ENCODE measurements at places on chromosomes 16 and 17.

DNA sequence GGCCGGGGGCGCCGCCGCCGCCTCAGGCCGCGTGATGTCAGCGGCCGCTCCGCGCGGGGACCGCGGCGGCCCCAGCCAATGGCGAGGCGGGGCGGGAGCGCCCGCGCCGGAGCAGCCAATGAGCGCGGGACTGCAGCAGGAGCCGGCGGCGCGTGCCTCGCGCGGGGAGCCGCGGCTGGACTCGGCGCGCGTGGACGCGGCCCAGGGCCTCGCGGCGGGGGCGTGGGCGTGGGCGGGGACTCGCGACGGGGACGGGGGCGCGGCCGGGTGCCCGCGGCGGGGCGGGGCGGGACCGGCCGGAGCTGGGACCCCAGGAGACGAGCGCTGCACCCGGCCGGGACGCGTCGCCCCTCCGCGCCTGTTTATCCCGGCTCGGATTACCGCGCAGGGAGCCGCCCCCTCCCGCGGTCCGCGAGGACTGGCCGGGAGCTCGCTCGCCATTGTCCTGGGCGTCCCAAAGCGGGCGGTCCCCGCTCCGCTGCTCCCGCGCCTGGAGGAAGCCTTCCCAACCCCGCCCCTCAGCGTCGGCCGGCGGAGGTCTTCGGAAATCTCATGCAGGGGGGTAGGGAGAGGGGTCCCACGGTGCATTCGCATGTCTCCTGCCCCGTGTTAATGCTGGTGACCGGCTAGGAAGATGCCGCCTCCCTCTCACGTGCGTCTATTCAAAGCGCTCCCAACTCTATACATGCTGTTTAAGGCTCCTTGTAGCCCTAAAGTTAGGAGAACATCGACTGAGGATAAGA, at the start of gene RNF157:
Gene RNF157 (minus strand): TSS at position 33 of the 743 bp plus-strand sequence. CDS start 253 bp downstream, outside the sequence.
- DNase-seq: peak; percentile 81

- no peak for DNase-seq
These were observed 98.6 kb upstream of the CHMP6 start for GRCh38 chr17:80892900-80893603.

DNA sequence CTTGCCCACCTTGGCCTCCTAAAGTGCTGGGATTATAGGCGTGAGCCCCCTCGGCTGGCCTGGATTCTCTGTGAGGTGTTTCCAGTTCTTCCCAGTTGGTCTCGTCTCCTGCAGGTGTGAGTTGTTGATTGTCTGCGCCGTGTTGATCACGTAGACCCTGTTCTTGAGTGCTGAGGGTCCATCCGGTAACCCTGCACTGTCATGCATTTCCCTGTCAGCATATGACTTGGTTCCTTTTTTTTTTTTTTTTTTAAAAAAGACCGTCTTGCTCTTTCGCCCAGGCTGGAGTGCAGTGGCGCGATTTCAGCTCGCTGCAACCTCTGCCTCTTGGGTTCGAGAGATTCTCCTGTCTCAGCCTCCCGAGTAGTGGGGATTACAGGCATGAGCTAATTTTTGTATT, 17.3 kb downstream of the MGRN1 start:
- no peak for DNase-seq

DNA sequence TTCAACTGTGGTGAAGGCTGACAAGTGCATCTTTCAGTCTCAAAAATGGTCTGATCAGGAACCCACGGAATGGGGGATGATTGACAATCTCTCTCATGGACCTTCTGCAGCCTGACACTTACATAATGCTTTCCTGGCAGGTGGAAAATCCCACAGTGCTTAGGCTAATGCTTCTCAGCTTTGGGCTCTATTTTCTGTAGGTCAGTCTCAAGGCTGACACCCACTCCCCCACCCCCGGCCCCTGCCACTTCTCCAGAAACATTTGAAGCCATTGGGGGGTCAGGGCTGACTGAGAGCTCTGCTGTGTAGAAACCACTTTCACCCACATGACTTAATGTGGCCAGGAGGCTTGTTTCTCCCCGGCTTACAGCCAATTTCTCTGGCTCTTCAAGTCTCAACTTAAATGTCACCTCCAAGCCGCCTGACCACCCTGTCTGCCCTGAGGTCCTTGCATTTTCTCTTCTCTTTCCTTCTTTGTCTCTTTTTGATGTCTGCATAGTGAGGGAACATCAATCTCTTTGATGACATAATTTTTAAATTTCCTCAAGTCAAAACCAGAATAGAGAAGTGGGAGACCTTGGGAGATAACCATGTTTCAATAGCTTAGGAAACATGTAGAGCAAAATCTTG, 16.7 kb upstream of the IRF8 start:
- DNase-seq: no peak

DNA sequence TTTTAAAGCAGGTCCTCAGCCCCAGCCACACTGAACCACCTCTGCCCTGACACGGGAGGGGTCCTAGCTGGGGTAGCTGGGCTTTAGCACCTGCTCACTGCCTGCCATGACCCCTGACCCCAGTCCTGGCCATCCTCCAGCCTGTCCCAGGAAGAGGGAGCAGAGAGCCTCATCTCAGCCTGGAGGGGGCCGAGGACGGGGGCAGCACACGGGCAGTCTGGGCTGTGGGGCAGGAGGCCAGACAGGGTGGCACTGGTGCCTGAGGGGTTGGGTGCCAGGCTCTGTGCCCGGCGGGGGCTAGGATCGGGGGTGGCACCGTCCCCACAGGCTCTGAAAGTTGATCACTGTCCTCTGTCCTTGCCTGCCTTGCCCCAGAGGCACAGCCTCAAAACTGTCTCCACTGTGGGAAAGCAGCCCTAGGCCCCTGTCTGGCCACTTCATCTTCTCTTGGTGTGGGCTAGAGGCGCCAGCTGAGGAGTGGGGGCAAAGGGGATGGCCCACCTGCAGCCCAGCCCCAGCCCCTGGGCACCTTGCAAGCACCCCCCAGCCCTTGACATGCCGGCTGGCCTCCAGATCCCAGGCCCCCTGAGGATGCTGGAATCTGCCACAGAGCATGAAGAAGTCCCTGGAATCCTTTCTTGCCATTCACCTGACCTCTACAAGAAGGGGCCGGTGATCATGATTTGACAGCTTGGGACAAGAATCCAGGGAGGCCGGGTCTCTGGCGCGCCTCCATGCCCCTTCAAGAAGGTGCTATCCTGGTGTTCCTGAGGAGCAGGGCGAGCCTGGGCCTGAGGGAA, 15.7 kb downstream of the ENDOV start:
- no peak for DNase-seq

GRCh38 chr16:83214671-83215070, 587.9 kb downstream of the CDH13 start:
- DNase-seq: no peak

DNA sequence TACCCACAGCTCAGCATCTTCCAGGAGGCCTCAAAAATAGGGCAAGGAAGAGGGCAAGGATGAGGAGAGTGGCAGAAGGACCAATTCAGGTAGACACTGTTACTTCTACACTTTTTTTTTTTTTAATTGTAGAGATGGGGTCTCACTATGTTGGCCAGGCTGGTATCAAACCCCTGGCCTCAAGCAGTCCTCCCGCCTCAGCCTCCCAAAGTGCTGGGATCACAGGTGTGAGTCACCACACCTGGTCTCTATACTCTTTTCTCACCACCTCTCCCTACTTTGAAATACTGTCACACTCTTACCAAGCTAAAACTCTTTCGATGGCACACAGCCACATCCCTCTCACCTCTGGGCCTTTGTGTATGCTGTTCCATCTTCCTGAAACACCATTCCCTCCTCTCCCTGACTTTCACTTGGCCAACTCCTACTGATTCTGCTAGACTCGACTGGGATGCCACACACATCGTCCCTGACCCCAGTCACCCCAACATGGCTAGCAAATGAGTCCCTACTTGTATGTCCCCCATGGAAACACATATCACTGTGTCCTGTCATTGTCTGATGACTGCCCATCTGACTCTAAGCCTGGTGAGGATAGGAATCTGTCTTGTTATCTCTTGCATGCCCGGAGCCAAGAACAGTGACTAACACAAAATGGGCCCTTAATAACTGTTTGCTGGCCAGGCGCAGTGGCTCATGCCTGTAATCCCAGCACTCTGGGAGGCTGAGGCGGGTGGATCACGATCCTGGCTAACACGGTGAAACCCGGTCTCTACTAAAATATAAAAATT, 7.2 kb upstream of the SLC43A2 start:
- no peak for DNase-seq

DNA sequence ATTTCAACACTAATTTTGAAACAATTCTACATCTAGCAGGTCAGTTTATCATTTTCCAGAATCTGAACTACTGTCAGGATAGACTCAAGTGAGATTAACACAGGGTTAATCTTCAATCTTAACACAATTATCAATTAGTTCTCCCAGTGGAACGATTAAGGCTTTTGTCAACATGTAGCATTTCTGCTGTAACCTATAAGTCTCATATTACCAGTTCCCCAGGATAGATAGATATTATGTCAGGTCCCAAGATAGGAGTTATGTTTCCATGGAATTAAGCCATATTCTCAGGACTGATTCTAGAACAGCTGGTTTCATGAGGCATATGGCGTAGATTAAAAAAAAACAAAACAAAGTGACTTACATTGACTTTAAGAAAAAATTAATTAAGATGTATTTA, 4.4 kb upstream of the FBF1 start:
- DNase-seq: no peak

- DNase-seq: no peak
These were observed 12.7 kb downstream of the TMEM100 start for GRCh38 chr17:55709984-55710383.

- no peak for DNase-seq
These were observed 4.1 kb upstream of the C1QTNF1 start for GRCh38 chr17:79019632-79020584.

GRCh38 chr17:47850692-47851573, at the start of gene SP6:
Gene SP6, minus strand, starts transcription at chr17:47851163. Its CDS starts 2,734 bp downstream, at chr17:47848429.
- DNase-seq: peak; percentile 90

DNA sequence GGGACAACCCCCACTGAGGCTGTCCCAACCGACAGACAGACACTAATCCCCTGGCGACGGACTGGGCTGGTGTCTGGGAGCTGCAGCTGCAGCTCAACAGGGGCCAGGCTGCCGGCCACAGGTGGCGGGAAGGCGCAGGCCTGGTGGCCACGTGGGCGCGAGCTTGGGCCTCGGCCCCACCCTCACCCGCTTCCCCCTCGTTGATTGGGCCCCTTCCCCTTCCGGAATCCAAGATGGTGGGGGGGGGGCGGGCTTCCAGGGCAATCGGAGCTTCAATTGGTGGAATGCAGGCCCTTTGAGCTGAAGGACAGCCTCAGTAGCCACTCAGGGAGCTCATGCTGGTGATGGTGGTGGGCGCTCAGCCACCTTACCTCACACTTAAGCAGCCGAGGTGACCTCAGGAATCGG, 8.7 kb upstream of the TBX4 start:
- DNase-seq: peak; percentile 54

- DNase-seq: no peak
These were observed 597.7 kb downstream of the TMEM114 start for GRCh38 chr16:7992616-7993015.

DNA sequence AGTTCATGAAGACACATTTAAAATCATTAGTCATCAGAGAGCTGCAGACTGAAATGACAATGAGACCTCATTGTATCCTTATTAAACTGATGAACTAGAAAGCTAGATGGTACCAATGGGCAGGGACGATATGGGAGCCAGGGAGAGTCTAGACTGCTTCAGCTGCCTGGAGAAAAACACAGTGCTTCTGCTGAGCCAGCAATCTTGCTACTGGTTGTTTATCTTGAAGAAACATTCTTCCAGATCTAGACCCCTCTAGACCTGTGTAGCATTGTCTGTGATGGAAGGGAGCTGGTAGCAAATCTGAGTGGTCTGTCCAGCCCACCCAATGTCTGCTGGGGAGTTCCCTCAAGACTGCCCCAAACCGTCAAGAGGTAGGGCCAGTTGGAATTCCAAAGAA, 2.0 kb upstream of the DRC7 start:
- no peak for DNase-seq

DNA sequence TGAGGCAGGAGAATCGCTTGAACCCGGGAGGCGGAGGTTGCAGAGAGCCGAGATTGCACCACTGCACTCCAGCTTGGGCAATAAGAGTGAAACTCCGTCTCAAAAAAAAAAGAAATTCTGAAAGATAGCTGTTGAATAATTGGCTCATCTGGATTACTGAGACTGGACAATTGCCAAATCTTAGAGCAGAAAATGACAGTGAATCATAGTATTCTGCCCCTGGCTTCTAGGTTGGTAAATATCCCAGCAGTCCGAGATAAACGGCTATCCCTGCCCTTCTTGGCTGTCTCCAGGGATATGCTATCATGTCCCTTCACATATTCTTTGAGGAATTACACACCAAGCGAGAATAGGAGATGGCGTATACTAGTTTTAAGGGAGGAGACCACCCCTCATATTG, 35.5 kb upstream of the METTL16 start:
- DNase-seq: no peak

DNA sequence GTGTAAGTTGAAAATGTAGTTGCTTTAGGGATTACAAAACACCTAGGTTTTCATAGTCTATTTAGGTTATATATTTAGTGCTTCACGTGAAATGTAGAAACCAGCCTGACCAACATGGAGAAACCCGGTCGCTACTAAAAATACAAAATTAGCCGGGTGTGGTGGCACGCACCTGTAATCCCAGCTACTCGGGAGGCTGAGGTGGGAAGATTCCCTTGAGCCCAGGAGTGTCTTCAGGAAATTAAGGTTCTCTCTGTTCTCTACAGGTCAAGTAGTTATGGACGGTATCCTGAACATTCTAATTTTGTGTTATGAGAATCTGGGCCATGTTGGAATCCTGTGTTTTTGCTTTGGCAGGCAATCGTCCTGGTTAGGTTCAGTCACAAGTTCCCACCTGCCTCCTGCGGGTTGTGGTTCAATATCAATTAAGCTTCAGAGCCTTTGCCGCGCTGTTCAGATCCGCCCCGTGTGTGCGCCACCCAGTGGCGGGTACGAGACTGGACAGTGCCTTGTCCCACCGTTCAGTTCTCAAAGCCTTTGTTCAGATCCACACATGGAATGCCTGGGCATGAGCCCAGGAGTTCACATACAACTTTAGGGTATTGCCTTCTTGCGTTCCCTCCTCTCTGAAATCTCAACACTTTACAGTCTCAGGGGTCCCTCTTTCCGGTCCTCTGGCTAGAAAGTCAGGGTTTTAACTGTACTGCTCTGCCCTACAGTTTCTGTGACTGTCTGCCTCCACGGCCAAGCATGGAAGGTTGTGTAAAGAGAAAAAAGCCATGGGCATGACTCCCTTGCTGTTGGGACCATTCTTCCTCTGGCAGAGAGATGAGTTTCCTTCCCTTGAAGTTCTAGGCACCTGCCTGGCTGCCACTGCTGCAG, 41.7 kb downstream of the HEATR6 start:
- peak; percentile 78 for DNase-seq

DNA sequence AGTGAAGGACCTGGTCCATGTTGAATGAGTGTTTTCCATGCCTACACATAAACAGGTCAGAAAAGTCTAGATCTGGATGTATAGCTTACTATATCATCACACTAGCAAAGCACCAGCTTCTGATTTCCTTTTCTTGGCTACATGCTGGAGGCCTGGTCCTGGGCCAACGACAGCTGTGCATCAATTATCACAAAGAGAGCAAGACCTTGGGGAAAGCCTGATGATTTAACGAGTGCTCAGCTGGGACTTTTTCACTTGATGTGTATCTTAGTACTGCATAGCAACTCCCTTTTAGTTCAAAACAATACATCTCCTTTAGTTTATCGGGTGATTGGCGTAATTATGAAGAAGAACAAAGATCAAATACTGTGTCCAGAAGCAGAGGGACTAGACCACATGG, 358.2 kb downstream of the KIF2B start:
- DNase-seq: no peak

Data from WTC11 (cell line).